ENCODE measurements at places on chromosomes 16 and 17.

GRCh38 chr16:55542459-55543082, 23.9 kb upstream of the CAPNS2 start:
- DNase-seq: no peak

- no peak for DNase-seq
These were observed 68.2 kb downstream of the PLXDC1 start for GRCh38 chr17:39083270-39083669.

DNA sequence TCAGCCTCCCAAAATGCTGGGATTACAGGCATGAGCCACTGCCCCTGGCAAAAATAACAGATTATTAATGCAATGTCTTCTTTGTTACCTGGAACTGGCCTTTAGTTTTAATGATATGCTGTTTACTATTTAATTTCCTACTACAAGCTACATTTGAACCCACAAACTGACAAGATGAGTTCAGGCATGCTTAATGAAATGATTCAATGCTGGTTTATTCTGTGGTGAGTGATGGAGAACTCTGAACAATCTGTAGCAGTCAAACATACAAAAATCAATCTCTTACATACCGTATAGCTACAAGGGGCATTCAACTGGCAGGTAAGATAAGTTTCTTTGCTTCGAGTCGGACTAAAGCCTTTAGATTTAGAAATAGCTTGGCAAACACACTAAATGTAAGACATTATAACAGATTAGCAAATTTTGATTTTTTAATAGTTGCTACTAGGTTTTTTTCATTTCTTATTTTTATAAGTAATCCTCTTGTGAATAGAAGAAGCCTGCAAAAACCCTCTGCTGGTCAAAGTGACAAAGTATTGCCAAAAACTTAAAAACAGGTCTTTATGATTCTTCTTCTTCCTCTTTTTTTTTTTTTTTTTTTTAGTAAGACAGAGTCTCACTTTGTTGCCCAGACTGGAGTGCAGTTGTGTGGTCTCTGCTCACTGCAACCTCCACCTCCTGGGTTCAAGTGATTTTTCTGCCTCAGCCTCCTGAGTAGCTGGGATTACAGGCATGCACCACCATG, 138.5 kb downstream of the SSH2 start:
- no peak for DNase-seq

- DNase-seq: peak; percentile 21
These were observed 6.2 kb upstream of the CD300LG start for GRCh38 chr17:43840814-43841213.

DNA sequence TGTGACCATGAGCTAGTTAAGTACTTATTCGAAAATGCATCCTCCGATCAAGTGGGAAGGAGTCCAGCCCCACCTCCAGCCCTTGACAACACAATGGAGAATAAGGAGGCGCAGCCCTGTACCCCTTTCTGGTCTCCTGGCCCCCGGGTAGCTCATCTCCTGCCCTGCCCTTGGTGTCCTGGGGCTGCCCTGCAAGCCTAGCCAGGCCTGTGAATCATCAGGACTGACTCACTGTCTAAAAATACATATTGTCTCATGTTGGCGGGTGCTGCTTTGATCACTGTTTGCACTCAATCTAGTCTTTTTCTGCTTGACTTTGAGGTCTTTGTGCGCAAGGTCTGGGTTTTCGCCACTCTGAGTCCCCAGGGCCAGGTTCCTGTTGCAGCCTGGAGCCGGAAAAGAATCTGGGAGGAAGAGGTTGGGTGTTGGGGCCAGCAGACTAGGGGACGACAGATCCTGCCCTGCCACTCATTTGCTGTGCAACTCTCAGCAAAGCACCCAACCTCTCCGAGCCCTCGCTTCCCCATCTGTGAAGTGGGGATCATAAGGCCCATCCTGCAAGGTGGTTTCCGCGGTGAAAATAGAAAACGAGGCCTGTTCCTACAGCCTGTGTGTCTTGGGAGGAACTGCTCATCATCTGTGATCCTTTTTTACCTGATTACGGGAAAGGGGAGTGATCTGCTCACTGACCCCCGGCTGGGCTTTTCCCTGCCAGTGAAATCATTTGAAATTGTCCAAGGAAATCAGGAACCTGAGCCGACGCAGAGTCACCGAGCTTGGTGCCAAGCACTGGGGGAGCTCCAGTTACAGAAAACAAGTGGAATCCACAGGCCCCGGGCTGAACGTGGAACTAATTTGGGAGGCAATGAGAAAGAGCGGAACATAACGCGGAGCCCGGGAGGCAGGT, 230.4 kb downstream of the PARN start:
- DNase-seq: peak; percentile 40

DNA sequence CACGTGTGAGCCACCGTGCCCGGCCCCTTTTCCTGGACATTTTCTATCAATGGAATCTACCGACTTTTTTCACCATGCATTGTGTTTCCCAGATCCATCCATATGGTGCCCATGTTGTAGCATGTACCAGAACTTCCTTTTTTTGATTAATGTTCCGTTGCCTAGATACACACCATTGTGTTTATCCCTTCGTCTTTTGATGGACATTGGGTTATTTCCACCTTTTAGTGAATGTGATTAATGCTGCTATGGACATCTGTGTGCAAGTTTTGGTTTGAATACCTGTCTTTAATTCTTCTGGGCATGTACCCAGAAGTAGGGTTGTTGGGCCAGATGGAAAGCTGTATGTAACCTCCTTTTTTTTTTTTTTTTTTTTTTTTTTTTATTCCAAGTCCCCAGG, 79.8 kb downstream of the NT5M start:
- peak; percentile 57 for DNase-seq

GRCh38 chr17:80415626-80416137, 715 bp downstream of the ENDOV start:
- no peak for DNase-seq

DNA sequence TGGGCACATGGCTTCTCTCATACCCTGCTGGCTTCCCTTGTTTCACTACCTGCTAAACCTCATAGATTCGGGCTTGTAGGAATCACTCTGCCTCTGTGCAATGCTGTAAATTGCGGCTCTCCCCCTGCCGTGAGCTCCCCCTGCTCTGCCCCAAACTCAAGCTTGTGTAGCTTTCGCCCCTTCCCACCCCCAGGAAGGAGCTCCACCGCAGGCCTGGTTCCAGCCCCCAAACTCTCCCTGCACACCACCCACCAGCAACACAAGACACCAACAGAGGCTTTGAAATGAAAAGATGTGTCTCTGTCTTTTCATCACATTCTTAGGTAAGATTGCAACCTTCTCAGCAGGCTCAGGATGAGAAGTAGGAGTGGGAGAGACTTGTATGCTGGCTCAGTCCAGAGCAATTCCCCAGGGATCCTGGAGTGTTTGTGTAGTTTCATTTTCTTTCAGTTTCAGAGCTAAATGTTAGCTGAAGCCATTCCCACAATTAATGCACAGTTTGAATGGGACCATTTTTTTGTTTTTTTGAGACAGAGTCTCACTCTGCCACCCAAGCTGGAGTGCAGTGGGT, 14.2 kb downstream of the CX3CL1 start:
- DNase-seq: peak; percentile 29

DNA sequence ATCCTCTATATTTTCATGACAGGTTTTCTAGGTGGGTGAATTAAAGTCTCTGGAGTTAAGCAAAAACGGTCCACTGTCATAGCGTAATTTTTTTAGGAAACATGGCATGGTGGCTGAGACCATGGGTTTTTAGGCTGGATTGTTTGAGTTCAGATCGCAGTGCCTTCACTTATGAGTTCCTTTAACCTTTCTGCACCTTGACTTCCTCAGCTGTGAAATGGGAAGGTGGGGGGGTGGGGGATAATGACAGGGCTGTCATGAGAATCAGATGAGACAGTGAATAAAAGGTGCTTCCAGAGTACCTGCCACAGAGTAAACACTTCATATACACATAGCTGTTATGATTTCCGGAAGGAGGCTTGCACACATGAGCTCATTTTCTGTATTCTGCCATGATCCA, 11.8 kb downstream of the PRCD start:
- DNase-seq: no peak

DNA sequence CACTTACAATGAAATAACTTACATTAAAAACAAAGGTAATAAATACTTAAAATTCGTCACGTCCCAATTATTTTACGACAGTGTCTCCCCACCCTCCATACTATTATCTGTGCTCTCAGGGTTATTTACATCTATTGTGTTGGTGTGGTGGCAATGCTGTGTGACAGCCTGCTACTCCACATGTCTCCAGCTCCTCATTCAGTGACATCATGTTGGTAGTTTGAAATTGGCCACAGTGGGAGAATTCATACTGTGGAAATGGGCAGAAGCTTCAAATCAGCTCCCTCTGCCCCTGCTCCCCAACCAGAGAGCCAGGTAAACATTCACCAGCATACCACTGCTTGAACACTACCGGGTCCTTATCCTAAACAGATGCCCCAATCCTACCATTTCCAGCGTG, 6.3 kb downstream of the TNS4 start:
- no peak for DNase-seq

DNA sequence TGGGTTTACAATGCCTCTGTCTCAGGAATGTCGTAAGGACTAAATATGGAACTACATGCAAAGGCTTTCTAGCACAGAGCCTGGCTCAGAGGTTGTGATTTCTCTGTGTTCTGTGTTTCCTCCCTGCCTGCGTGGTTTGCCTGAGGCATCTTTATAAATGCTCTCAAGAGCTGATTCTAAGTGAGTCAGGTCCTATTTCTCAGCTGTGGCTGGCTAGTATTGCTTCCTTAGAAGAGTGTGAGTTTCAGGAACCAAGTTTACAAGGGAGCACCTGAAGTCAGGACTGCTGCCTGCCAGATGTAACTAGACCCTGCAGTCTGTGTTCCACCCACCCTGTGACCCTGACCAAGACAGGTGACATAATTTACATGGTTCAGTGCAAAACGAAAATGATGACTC, 8.0 kb upstream of the CCL1 start:
- no peak for DNase-seq

GRCh38 chr16:78505544-78506366, 406.3 kb downstream of the WWOX start:
- no peak for DNase-seq

DNA sequence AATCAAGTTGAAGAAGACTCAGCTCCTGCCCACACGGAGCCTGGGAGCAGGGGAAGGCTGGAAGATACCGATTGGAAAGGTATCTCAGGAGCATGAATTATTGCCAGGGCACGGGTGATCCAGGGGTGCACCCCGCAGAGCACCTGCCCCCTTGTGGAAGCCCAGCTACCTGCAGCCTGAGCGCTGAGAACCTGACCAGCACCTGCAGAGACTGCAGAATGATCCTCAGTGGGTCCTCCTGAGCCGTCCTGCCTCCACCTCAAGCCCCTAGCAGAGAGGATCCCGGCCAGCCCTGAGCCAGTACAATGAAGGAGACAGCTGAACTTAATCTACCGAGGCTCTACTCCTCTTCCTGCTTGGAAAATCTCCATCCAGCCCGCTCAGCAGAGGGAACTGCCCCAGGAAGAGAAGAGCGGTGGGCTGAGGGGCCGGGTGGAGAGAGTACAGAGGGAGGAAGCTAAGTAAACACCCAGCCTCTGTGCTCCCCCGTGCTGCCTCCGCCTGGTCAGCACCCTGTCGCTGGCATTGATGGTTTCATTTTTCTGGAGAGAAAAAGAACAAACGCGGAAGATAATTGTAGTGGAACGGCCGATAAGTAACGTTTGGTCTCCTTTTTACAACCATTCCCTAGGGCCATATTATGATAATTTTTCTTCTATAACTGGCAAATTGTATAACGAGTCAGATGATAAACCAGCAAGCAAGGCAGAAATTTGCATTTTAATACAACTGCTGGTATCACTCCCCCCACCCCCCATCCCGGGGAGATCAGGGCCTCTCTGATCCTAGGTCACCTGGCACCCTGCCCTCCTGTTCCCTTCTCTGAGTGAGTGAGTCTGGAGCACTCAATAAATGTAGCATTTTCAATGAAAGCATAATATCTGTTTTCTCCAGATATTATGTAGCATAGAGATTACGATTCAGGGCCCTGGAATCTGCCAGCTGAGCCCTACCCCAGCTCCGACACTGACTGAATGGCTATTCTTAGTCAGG, 204.5 kb upstream of the RPL38 start:
- no peak for DNase-seq

DNA sequence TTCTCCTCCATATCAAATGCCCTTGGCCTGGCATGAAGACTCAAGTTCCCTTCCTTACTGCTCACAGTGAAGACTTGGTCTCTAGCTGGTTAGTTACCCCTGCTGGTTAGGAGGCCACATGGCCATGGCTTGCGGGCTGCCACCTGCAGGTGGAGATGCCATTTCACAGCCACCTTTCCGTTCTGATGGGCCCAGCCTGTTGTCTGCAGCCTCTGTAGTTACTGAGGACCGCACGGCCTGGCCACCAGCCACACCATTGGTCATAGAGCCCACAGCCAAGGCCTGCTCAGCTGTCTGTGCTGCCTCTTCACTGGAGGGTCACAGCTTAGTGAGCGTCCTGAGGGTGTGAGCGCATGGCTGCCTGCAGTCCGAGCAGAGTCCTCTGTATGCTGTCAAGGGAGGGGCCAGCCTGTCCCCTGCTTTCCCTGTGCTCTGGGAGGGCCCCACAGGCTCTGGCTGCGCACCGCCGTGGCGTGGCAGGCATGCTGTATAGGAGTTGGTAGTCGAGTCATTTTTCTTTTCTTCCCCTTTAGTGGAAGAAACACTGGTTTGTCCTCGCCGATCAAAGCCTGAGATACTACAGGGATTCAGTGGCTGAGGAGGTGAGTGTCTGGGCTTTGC, 59.2 kb downstream of the PLD6 start:
- no peak for DNase-seq

- DNase-seq: peak; percentile 54
These were observed 59.4 kb upstream of the ALOX12 start for GRCh38 chr17:6936370-6937028.

DNA sequence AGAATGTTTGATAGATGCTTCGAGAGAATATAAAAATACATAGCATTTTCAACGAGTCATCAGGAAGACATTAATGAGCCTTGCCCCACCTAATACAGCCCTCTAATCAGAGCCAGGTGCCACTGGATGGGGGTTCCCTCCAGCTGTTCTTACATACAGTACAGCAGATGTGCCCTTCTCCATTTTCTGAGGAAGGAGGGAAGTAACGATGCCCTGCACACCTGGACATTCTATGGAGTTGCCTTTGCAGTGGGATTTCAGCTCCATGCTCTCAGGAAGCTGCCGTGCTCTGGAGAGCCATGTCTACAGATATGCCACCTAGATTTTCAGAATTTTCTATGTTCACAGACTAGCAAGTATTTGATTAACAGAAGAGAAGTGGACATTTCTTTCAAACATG, 36.3 kb downstream of the CDRT15 start:
- DNase-seq: no peak

DNA sequence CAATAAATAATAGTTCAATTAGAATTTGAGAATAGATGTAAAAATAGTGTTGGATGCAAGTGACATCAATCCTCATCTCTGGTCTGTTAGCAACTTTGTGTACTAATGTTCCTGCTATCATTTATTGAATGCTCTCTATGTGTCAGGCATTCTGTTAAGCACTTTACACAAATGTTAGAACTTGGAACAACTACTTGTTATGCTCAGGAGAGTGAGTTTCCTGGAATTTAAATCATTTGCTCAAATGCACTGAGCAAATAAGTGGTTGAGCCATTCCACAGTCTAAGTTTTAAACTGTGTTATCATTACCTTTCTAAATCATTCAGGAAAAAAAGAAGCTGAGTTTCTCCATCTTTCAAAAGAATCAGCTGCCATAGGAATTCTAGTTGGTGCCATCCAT, 1327.3 kb upstream of the GOT2 start:
- no peak for DNase-seq
